Chondrocyte (in vitro differentiated cells): ENCODE measurements at places on chromosomes 2 and 18. TPM values are rescaled to one million over a fixed set of nuclear protein-coding genes. Genes with fewer than 3 reads are reported as not detected.

- DNase-seq: no peak
These were observed 207.9 kb upstream of the RAB6C start for GRCh38 chr2:129771418-129772189.

GRCh38 chr2:100803334-100803733, 16.6 kb upstream of the NPAS2 start:
- DNase-seq: no peak

SEPTIN10 gene
- total RNA-seq: 80.9 to 90.9 TPM (median 86.1 TPM) in 3 replicates

DNA sequence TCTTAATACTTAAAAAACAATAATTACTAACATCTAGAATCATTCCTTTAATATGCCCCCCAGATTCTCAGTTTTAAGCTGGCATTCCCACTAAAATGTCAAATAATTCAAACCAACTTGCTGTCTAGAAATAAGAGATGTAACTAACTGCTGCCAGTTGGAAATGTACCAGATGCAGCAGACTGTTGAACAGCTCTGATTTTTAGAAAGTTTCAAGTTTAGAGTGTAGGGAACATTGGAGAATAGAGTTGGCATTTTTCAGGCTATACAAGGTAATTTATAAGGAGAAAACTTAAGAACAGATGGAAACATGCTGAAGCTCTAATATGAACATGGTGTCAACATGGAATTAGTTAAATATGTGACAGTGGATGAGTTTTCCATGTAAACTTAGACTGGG, 101.4 kb downstream of the PTRHD1 start:
- no peak for DNase-seq

- DNase-seq: no peak
These were observed 692.0 kb upstream of the PKDCC start for GRCh38 chr2:41355794-41356193.

- DNase-seq: no peak
These were observed 65.1 kb downstream of the CAB39 start for GRCh38 chr2:230777721-230778120.
